Panc1 (cell line): ENCODE measurements at places on chromosomes 3 and 15. TPM values are rescaled to one million over a fixed set of nuclear protein-coding genes. Genes with fewer than 3 reads are reported as not detected.

The VGLL3 gene
- 0.15 TPM for total RNA-seq

The STARD5 gene
- 2.9 TPM for total RNA-seq

The PLA2G4E gene
- total RNA-seq = not detected

The FAM81A gene
- total RNA-seq = 7.3 TPM

The MFAP1 gene
- total RNA-seq = 29.7 TPM

The AVEN gene
- 18.4 TPM for total RNA-seq

The CACNA1D gene
- 23.0 TPM for total RNA-seq

The KY gene
- total RNA-seq = not detected

The FRMD4B gene
- total RNA-seq = 0.90 TPM

The CELSR3 gene
- 7.7 TPM for total RNA-seq

The BTLA gene
- not detected for total RNA-seq

The PTPRG gene
- 0.74 TPM for total RNA-seq

The CHRM5 gene
- not detected for total RNA-seq

The CCR3 gene
- total RNA-seq = not detected

The AGBL1 gene
- total RNA-seq = not detected
